ENCODE measurements at places on chromosomes 7 and 10.

DNA sequence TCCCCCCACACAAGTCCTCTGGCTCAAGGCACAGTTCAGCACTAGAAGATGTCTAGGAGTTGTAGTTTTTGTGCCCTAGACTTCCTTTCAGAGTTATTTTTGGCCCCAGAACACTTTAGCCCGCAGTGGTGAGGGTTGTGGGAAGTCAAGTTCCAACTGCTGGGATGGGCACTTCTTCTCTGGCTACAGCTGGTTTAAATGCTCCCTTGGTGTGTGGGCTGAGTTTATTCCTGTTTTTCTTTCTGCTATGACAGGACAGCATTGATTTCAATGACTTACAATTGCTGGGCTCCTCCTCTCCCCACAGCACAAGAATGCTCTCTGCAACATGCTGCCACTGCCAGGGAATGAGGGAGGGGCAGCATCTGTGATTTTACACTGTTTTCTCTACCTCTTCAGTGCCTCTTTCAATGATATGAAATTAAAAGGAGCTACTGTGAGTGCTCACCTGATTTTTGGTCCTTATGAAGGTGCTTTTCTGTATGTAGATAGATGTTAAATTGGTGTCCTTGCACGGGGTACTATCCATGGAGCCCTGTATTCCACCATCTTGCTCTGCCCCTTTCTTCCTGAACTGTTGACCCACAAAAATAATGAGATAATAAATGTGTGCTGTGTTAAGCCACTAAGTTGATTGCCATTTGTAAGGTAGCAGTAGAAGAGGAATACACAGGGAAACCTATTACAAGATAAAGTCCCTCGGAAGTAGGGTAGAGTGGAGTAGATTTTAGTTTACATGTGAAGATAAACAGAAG, 56.3 kb downstream of the SLC13A1 start:
- no peak for DNase-seq

DNA sequence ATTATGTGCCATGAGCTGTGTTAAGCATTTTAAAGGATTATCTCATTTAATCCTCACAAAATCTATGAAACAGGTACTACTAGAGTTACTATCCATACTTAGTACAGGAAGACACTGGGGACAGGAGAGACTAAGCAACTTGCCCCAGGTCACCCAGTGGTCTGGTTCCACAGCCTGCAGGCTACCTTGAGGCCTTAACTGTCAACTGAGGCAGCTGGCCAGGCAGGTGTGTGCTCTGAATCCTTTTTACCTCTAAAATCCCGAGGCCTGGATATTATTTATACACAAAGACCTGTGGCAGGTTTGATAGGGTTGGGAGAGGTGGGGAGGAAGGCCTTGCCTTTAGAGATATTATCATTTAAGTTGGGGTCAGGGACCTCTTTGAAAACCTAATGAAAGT, 3.1 kb downstream of the ZNF777 start:
- DNase-seq, result no peak

- no peak for DNase-seq
Observed at GRCh38 chr7:112995059-112995824, 91.4 kb downstream of the GPR85 start.

DNA sequence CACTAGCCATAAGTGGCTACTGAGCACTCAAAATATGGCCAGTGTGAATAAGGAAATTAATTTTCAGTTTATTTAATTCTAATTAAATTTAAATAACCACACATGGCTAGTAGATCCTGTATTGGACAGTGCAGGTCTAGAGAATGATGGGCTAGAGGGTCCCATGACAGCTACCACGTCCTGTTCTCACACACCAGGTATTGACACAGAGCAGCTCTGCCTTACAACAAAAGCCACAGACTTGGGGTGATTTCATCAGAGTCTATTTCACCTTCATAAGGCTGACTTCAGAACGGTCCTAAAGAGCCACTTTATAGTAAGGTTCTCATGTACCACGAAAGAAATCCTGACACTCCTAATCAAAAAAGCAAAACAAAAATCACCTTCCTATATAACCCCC, 111.3 kb downstream of the UBE2H start:
- DNase-seq, result no peak

- DNase-seq, result no peak
Observed at GRCh38 chr7:118111347-118111746, 72.6 kb upstream of the LSM8 start.

GRCh38 chr7:107591421-107591820, 11.4 kb downstream of the BCAP29 start:
- DNase-seq, result no peak

DNA sequence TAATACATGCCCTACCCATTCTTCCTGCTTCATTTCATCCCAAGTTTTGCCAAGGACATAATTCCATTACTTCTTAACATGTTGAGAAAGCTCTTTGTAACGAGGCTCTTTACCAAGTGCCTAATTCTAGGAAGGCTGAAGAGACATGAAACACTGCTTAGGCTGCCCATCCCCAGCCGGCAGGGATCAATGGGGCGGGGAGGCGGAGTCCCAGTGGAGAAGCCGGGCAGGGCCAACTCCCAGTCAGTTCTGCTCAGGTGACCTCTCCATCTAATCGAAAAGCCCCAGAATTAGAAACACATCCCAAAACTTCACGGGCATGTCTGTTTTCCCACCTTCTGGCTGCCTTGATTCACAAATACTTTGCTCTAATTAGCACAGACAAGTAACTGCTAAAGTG, 89.5 kb upstream of the LYZL1 start:
- DNase-seq, result no peak

DNA sequence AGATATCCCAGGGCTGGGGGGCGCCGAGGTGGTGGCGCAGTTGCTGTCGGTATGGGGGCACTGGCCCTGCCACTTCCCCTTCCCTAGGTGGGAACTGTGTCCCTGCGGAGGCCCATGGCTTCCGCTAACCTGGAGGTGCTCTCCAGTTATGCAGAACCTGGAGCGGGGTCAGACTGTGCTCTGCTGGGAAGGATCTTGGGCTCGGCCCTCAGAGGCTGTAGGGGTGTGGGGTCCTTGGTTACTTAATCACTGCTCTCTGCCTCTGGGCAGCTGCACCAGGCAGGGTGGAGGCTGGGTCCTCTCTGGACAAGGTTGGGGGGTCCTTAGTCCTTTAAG, 2.4 kb downstream of the BRI3 start:
- DNase-seq, result no peak

DNA sequence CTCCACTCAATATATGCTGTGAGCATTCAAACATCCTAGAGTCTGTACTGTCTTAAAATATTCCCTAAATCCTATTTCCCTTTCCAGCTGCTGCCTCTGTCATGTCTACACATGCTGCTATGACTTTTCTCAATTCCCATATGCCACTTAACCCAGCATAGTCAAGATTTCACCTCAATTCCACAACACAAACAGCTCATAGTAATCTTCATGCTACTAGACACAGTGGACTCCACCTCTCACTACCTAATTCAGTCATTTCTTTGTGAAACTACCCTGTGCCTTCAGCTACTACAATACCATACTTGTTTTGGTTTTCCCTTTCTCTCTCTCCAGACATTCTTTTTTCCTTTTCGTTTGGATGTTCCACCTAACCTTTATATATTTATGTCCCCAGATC, 45.5 kb downstream of the GSAP start:
- no peak for DNase-seq

GRCh38 chr10:110993024-110993693, 73.8 kb downstream of the SHOC2 start:
- DNase-seq, result peak; percentile 1

DNA sequence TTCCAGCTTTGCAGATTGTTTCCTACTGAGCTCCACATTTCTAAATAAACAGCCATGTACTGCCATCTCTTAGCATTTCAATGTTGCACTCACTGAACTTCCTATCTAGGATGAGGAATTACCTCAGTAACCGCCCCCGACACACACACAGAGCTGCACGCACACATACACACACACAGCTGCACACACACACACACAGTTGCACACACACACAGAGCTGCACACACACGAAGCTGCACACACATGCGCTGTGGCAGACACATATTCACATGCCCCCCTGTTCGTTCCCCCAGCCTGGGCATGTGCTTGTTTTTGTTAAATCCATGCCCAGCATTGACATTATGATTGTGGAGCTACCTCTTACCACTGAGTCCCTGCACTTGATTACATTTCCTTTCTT, 39.6 kb upstream of the CNPY1 start:
- no peak for DNase-seq

DNA sequence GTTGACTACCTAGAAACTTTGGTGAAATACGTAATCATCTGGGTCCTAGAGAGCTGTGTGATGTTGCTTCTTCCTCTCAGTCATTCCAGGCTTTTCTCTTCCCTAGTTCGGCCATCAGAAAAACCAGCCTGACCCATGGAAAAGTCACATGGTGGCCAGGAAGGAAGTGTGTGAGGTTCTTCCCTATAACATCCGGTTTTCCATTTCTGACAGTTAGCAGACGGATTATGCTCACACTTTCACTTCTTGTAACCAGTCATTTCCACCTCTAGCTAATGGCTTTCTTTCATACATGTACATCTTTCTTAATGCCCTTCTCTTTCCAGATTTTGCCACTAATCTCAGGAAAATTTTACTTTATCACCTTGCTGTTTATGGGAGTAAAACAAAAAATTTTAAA, 110.0 kb upstream of the GLCCI1 start:
- no peak for DNase-seq

- DNase-seq, result no peak
Observed at GRCh38 chr7:133676805-133677370, 424.0 kb downstream of the EXOC4 start.

GRCh38 chr7:51539840-51540239, 223.2 kb upstream of the COBL start:
- no peak for DNase-seq

- DNase-seq, result no peak
Observed at GRCh38 chr7:37429435-37429791, 19.3 kb downstream of the ELMO1 start.

DNA sequence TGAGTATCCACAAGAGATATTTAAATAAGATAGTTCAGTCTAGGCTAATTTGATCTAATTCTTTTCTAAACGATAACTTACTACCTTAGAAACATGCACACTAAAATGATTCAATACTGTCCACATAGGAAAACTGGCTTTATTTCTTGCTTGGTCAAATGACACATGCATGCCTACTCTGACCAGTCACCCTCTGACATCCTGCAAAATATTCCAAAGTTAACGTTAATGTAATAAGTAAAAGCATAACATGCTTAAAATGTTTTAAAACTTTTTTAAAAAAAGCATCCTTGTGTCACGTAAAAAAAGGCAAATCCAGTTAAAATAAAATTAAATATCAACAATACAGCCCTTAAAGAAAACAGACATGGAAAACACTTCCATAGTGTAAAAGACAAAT, 70.2 kb downstream of the UBE2H start:
- no peak for DNase-seq

- no peak for DNase-seq
Observed at GRCh38 chr10:91787810-91788209, 10.4 kb upstream of the TNKS2 start.

- DNase-seq, result no peak
Observed at GRCh38 chr7:14717169-14717568, 185.4 kb downstream of the DGKB start.

- DNase-seq, result no peak
Observed at GRCh38 chr10:30227481-30227880, 121.6 kb downstream of the MTPAP start.

DNA sequence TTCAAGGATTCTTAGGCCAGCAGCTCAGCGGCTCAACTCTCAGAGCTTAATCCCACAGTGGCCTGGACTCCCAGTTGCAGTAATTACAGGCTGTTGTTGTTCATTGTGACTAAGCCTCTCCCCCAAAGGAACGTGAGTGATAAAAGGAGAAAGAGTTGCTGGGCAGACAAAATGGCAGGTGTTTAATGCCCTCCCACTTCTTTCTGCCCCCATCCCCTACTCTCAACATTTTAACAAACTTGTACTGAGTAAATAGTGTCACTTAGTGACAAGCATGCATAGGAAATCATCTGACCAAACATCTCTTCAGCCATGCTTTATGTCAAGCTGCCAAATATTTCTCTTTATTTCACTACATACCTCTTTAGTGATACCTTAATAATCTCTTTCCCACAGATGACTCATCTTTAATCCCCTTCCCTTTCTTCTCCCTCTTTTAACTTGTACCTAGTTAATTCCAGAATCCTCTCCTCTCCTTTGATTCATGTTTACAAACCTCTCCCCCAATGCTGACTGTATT, 12.4 kb upstream of the MTERF1 start:
- no peak for DNase-seq

GRCh38 chr7:77386165-77386822, 29.9 kb downstream of the GSAP start:
- DNase-seq, result no peak

GRCh38 chr7:145036604-145037405, 201.0 kb upstream of the TPK1 start:
- no peak for DNase-seq

DNA sequence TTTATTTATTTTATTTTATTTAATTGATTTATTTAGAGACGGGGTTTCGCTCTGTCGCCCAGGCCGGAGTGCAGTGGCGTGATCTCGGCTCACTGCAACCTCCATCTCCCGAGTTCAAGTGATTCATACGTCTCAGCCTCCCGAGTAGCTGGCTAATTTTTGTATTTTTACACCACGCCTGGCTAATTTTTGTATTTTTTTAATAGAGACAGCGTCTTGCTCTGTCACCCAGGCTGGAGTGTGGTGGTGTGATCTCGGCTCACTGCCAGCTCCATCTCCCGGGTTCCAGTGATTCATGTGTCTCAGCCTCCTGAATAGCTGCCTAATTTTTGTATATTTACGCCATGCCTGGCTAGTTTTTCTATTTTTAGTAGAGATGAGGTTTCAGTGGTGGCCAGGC, 34.2 kb downstream of the AP5Z1 start:
- DNase-seq, result no peak

DNA sequence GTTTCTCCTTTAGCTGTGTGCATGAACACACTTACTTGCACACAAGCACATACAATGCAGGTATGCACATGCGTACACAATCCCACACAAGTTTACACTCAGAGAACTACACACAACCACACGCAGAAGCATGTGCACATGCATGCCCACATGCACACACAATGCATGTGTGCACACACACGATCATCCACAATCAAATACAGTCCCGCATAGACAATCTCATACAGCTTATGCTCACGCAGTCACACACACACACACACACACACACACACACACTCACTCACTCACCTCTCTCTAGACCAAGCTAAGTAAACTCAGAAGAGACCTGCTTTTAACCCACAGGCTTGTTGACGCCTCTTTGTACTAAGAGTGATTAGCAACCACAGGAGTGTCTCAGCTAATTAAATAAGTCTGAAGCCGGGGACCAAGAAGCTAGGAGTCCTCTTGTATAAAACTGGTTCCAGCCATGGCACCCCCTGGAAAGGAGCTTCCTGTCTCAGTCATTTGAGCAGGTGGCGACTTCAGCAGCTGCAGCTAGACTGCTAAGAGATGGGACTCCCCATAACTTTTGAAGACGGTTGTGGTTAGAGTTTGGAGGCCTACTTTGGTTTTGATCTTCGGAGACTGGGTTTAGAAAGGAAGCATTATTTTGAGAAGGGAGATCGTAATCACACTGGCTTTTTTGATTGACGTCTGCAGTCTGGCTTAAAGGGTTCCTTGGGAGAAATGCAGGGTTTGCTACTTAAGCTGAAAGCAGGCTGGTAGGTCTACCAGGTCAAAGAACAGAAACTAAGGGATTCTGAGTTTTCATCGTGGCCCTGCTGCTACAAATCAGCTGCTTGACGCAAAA, 82.3 kb upstream of the ADRB1 start:
- DNase-seq, result peak; percentile 54
